RPMI8226 (cell line): ENCODE measurements at places on chromosomes 13 and 19.

DNA sequence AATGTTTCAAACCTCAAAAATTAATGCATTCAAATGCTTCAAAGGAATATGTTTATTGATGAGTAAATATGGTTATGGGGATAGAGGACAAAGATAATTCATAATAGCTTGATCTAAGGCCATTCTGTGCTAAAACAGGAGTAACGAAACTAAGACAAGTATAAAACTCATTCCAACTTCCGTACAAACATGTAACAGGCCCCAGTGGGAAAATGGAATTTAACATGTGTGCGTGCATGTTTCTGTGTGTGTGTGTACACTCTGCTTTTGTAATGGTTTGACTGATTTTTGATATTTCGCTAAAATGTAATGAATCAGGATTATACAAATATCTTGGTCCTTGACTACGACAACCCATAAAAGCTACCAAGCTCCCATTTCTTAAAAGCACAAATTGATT lies 91.0 kb downstream of the KLF12 start:
- DNase-seq, result no peak

DNA sequence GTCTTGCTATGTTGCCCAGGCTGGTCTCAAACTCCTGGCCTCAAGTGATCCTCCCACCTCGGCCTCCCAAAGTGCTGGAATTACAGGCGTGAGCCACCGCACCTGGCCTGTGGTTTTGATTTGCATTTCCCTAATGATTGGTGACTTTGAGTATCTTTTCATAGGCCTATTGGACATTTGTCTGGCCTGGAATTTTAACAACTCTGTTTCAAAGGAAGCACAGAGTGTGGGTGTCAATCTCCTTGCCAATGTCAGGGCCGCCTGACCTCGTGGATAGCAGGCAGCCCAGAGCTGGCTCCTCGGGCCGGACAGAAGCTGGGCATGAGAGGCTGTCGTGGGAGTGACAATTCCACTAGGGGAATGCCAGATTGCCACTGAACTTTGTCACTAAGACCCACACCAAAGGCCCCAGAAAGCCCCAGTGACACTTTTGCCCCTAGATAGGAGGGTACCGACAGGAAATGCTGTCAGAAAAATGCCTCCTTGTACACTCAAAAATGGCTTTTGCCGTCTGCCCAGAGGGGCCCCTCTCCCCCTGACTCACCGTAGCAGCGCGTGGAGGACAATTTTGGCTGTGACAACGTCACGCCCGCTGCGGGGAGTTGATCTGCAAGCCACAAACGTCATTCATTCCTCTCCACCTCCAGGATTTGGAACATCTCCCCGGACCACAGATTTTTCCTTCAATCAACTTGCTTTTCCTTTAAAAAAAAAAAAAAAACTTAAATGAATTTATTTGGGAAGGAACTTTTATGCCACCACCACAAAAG lies 11.7 kb upstream of the ADGRE5 start:
- DNase-seq, result no peak

GRCh38 chr13:71513411-71514033 lies 353.5 kb downstream of the DACH1 start:
- no peak for DNase-seq

DNA sequence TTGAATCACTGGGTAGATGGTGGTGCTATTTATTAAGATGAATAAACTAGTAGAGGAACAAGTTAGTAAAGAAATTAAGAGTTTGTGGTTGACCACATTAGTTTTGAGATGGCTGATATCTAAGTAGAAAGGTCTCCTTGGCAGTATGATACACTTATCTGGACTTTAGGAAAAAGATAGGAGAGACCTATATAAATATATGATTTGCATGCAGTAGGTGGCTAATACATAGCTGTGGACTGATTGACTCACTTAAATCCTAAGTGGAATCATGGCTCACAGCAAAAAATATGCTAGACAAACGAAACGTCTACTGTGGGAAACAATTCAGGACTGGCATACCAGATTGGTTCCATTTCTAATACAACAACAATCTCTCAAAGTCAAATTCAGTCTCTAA lies 92.0 kb downstream of the CAB39L start:
- DNase-seq, result no peak

DNA sequence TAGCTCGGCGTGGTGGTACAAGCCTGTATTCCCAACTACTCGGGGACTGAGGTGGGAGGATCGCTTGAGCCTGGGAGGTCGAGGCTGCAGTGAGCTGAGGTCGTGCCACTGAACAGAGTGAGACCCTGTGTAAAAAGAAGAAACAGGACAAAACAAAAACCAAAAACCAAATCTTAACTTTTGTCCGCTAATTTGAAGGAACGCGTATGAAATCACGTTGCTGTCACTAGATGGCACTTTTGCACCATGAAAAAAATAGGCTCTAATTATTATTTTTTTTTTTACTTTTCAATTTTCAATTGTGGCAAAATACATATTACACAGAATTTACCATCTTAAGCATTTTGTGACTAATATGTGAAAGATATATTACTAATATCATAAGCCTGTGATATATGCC lies 17.6 kb upstream of the ZNF835 start:
- no peak for DNase-seq

GRCh38 chr13:80871481-80871880 lies 530.6 kb upstream of the SPRY2 start:
- no peak for DNase-seq

DNA sequence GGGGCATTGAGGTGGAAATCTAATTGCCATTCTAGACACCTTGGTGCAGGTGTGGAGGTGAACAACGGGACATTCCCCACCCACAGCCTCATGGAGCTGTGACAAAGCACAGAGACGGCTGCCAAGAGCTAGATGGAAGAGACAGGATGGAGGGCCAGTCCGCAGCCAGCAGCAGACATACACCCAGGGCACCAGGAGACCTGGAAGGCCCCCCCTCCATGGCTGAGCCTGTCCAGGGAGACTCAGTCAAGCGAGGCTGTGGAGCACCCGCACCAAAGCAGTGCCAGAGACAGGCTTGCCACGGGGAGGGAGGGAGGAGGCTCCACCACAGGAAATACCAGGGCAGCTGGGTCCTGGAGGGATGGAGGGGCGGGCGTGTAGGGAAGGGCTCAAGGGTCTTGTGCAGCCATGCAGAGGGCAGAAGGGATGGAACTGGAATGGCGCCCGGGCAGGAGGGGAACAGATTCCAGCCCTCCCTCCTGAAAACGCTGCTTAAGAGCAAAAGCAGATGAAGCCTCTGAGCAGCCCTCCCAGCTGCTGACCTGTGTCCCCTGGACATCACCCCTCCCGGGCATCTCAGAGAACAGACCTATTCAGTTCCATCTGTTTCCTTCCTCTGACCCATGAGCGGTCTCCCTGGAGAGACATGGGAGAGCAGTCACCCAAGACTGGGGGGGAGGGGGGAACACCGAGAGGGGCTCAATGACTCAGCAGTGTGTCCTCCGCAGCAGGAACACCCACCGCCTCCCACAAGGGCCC lies 14.4 kb downstream of the EPS15L1 start:
- DNase-seq, result no peak

DNA sequence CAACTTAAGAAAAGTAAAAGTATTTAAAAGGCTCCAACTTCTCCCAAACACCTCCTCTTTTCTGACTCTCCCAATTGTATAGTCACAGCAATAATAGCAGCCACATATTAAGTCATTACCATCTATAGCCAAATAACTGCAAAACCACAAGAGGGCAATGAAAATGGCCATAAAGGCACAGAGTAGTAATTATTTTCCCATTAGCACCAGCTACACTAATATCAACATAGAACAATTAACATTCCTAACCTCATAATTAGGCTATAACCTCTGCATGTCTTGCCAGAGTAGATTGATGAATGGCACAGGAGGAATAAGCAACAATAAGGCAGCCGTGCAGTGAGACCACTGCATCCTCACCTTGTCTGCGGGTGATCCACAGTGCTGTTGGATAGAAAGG lies 226.4 kb upstream of the SERP2 start:
- no peak for DNase-seq

GRCh38 chr13:46953331-46953730 lies 56.5 kb upstream of the HTR2A start:
- no peak for DNase-seq

GRCh38 chr13:28559636-28560259 lies 64.8 kb upstream of the FLT1 start:
- no peak for DNase-seq

GRCh38 chr19:23071147-23071511 lies 45.7 kb upstream of the ZNF730 start:
- no peak for DNase-seq

DNA sequence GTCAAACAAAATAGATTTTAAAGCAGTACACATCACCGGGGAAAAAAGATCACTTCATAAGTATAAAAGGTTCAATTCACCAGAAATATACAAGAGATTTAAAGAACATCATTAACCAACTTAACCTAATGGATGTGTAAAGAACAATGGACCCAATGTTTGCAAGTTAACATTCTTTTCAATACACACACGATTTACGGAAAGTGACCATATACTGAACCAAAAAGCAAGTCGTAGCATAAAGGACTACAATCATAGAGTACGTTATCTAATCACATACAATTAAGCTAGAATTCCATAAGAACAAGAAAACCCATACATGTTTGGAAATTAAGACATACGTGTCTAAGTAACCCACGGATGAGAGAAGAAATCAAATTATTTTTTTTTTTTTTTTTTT lies 9.6 kb downstream of the TGDS start:
- DNase-seq, result no peak

GRCh38 chr19:12668932-12669269 lies 2.3 kb downstream of the WDR83 start:
- peak; percentile 22 for DNase-seq

GRCh38 chr19:49889687-49890348 lies 6.9 kb downstream of the IL4I1 start:
- peak; percentile 69 for DNase-seq

- DNase-seq, result peak; percentile 57
Measured at GRCh38 chr19:1811472-1811894, 593 bp downstream of the ATP8B3 start.

- DNase-seq, result peak; percentile 17
Measured at GRCh38 chr13:44470638-44471562, 97.3 kb downstream of the SERP2 start.

GRCh38 chr19:46265217-46265828 lies 31.5 kb upstream of the HIF3A start:
- peak; percentile 60 for DNase-seq

GRCh38 chr19:33638167-33639034 lies 16.6 kb downstream of the CHST8 start:
- peak; percentile 77 for DNase-seq

- no peak for DNase-seq
Measured at GRCh38 chr13:74338341-74338740, 204.1 kb upstream of the KLF12 start.

GRCh38 chr13:53197424-53197823 lies 168.8 kb downstream of the OLFM4 start:
- no peak for DNase-seq

DNA sequence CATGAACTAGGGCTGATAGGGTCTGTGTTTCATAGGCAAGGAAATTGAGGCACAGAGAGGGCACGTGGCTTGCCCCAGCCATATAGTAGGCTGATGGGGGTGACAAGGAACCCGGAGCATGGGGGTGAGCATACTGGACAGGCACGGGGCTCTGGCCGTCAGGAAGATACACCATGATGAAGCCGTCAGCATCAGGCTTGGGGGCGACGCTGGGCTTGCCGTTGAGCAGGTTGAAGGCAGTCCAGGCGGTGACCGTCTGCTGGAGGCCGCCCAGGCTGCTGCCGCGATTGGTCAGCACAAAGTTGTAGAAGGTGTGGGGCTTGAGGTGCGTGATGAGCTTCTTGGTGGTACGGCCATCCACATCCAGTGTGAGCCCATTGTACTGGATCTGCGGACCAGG lies 119.7 kb downstream of the PTPRS start:
- DNase-seq, result no peak

DNA sequence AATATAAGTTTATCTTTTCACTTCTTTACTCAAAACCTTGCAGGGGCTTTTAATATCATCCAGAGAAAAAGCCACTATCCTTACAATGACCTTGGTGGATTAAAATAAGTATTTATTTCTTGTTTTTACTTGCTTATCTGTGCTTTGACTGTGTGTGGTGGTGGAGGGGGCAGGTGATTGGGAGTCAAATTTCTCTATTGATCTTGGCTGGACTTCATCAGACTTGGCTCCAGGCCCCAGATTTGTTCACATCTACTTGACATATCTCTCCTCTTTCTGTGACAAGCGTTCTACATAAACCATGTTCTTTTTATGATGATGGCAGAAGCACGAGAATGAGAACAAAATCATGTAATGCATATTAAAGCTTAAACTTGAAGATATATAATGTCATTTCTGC lies 670.8 kb downstream of the PCDH17 start:
- DNase-seq, result no peak

DNA sequence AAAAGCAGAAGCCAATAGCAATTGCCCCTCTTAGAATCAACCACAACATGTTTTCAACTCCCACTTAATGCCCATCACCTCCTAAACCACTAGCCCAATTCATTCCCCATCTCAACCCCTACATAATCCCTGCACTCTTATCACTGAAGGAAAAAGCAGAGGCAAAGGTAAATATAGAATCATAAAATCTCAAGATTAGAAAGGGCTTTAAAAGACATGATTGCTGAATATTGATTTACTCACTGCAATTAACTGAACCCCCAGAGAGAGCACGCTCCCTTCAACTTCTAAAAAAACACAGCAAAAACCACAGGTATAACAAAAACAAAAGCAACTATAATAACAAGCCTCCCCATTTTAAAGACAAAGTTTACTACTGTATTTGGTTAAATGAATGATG lies 15.1 kb upstream of the POU4F1 start:
- no peak for DNase-seq

- no peak for DNase-seq
Measured at GRCh38 chr13:45974500-45974899, 78.0 kb downstream of the ZC3H13 start.

DNA sequence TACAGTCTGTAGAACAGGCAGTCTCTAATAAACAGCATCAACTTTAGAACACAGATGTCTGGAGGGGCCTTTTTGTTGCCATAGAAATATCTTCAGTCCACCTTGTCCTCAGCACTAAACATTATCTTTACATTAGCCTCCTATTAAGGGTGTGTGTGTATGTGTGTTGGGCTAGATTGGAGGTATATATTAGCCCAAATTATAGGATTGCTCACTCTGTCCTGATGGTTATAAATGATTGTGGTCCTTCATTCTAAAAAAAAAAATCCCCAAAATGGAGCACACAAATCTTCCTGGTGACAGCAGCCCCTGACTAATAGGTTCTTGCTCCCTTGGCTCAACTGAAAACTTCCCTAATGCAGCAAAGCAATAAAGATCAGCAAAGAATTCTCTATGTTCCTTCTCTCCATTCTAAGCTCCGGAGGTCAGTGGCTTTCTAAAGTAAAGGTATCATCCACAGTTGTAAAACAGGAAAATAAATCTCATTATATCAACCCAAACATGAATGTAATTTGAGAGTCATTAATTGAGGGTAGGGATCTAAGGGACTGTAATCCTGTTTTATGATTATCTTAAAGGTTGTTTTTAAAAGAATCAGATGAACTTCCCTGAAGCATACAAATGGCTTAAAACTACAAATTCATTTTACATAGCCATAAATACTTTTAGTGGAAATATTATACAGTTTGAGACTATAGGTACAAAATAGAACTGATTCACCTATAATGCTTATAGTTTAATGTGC lies 232.7 kb downstream of the KLF12 start:
- no peak for DNase-seq

GRCh38 chr19:50817941-50818858 lies 5.4 kb downstream of the KLK1 start:
- DNase-seq, result peak; percentile 93
